ENCODE measurements at places on chromosomes 3 and 15.

- DNase-seq, result no peak
These were observed 914.5 kb upstream of the EPHA6 start for GRCh38 chr3:95899911-95900310.

GRCh38 chr3:123327956-123328850, 120.7 kb downstream of the ADCY5 start:
- no peak for DNase-seq

GRCh38 chr3:10945683-10946287, 46.8 kb upstream of the SLC6A1 start:
- DNase-seq, result no peak

GRCh38 chr3:16084887-16085286, 89.6 kb upstream of the GALNT15 start:
- DNase-seq, result no peak

- no peak for DNase-seq
These were observed 29.4 kb downstream of the NR2F2 start for GRCh38 chr15:96359616-96360521.

DNA sequence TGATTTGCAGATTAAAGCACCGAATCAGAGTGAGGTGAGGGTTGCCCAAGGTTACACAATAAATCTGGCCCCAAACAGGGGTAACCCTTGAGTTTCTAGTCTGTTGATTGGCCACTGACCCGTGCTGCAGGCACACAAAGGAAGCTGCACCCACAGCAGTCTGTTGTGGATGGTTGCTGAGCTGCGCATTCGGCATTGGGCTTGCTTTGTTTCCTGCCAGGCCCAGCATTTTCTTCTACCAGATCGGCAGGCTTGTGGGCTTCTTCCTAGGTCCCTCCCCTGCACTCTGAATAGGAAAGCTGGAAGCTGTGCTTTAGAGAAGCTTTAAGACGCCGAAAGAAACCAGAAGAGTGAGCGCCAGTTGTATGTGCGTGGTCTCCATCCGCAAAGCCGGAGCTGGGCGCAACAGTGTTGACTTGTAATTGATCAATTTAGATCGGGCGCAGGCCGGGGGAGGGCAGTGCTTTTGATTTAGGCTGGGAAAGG, 12.1 kb downstream of the B3GNT5 start:
- no peak for DNase-seq

GRCh38 chr15:74040109-74040850, 42.1 kb downstream of the GOLGA6A start:
- no peak for DNase-seq

DNA sequence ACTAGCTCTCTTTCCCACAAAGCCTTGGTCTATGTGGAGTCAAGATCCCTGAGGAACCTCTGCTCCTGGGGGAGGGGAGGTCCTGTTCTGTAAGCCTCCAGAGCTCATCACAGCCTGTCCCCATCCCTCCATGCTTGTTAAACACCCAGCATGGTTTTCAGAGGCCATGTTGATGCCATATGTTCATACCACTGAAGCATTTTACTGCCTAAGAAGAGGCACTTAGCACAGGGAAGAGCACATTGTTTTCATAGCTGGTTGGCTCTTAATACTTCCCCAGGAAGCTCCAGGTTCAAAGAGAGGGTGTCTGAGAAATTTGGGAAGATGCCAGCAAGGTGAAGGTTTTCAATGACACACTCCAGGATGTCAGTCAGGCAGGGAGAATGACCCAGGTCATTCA, 25.6 kb downstream of the CPNE4 start:
- no peak for DNase-seq

- no peak for DNase-seq
These were observed 969.4 kb downstream of the ROBO1 start for GRCh38 chr3:78798266-78798832.

DNA sequence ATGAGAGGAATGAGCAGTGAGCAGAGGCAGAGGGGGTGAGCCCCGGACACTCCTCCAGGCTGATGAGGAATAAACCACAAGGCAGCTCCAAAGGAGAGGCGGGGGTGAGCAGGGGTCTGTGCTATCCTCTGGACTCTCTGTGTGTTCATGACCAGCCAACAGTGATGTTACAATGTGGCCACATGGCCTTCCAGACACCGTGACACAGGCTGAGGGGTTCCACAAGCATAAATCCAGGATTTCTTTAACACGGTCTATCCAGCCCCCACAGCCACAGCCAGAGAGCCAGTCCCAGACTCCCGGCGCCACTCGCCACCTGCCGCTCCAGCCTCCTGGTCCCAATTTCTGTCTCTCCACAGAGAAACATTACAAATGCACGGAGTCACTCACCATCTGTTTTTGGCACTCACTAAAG, 24.4 kb downstream of the XXYLT1 start:
- no peak for DNase-seq

All from NCI-H526 (cell line).